ENCODE measurements at places on chromosomes 11 and 22.
A peak's percentile ranks its signal among the peaks of the same experiment; 100 is the strongest.

GRCh38 chr22:36419177-36419911 is 31.6 kb upstream of the MYH9 start:
- DNase-seq = no peak

DNA sequence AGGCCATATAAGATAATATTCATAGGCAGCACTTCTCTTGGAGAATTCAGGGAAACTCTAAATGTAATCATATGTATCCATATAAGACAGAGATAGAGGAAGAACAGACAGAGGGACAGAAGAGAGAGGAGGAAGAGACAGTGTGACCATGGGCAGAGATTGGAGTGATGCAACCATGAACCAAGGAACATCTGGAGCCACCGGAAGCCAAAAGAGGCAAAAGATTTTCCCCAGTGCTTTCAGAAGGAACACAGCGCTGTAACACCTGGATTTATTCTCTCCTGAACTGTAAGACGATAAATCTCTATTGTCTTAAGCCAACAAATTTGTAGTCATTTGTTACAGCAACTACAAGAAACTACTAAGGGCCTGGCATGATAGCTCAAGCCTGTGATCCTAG is 57.7 kb downstream of the GAB2 start:
- no peak for DNase-seq

DNA sequence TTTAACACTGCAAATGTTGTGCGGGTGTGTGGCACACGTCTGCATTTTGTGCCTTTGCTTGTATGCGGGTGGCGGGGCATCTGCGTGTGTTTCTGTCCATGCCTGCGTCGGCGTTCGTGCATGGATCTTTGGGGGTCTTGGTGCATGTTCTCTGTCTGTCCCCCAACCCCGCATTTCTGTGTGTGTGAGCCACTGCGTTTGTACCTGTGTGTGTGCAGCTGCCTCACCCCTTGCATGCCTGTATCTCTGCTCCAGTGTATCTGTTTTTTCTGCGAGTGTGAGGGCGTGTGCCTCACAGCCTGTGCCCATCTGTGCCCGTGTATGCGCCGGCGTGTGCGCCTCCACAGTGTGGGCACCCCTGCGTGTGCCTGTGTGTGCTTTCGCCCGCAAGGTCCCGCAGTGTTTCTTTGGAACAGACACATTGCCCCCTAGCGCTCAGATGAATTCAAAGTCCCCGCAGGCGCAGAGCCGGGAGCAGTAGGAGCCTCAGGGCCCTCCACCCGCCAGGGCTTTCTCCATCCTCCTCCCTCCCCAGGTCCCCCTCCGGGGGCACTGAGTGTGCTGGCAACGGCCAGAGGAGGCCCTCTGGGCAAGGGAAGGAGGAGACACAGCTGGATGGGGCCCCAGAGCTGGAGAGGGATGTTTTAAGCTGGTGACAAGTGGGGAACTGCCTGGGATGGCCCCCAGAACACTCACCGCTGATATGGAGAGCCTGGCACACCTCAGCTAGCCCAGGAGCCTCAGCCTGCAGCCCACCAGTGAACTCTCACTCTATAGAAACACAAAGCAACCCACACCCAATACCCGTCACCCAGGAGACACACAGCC is 3.1 kb upstream of the MN1 start:
- peak; percentile 15 for DNase-seq

DNA sequence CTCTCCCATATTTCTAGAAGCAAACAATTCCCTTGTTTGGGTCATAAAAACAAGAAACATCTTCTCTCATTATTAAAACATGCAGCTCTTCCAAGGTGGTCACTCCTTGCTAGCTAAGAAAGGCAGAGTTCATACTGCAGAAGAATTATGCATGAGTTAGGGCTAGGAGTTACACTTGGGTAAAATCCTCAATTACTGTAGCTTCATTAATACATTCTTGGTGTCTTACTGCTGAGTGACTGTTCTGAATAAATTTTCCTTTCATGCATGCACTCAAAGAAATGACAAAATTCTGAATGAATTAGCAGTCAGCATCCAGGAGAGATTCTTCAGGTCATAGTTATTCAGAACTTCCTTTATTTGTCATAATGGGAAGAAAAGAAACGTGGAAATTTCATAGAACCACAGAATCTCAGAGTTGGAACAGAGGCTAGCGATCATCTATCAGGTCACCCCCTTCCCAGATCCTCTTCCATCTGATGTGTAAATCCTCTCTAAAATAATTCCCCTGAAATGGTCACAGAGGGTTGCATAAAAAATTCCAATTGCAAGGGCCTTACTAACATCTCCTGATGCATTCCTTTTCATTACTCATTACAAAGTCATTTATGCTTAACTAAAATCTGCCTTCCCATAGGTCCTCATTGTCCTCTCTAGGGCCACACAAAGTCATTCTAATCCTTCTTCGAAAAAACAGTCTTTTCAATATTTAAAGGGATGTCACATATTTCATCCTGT is 771.5 kb downstream of the DLG2 start:
- DNase-seq = no peak

DNA sequence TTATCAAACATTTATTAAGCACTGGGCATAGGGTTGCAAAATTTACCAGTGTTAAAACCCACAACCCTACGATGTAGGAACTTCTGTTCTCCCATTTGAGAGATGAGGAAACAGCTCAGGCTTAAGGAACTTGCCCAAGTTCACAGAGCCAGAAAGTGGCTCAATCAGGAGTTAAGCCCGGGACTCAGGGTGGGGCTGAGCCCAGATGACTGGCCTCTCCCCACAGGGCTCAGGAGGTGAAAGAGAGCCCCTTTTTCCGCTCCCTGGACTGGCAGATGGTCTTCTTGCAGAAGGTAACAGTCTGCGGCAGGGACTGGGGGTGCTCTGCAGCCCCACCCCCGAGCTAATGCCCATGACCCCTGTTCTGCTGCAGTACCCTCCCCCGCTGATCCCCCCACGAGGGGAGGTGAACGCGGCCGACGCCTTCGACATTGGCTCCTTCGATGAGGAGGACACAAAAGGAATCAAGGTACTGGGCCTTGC is 5.6 kb upstream of the ANKRD13D start:
- no peak for DNase-seq

DNA sequence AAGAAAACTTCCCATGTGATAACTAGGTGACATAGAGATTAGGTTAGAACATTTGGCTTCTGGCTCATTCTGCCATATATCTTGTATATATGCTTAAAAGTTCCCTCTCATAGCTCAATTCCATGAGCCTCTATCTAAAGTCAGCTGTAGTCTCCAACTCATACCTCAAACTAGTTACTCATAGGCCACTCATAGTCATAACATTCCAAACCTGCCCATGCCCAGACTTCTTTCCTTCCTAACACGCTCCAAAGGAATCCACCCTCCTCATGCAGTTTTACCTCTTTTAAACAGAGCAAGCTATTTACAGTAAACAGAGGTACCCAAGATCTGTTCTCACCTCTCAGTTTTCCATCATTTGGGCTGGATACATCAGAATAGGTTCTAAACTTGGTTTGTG is 39.4 kb downstream of the GLYATL2 start:
- no peak for DNase-seq

GRCh38 chr11:85088286-85088685 is 538.9 kb downstream of the DLG2 start:
- DNase-seq = no peak

DNA sequence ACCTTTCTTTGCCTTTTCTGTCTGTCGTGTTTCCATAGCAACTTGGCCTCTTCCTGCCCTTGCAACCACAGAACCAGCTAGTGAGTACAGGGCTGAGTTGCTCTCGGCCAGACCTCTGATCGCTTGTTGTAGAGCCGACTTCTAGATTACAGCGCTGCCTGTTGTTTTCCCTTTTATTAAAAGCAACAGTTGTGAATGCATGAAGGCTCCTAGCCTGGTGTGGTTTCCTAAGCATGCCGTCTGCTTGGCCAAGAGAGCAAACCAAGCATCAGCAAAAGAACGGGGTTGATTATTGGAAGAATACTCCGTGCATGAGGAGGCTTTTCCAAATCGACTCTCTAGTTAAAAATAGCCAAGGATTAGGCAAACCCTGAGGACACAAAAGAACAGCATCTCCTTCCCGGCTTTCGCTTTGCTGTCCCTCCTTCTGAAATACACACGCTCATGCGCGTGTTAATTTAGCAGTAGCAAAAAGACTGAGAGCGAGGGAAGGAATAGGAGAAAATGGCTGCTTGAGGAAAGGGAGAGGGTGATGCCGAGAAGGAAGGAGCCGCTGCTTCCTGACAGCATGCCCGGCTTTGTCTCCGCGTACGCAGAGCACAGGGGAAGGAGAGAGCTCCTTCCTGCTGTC is 71.5 kb upstream of the TTC12 start:
- peak; percentile 1 for DNase-seq

DNA sequence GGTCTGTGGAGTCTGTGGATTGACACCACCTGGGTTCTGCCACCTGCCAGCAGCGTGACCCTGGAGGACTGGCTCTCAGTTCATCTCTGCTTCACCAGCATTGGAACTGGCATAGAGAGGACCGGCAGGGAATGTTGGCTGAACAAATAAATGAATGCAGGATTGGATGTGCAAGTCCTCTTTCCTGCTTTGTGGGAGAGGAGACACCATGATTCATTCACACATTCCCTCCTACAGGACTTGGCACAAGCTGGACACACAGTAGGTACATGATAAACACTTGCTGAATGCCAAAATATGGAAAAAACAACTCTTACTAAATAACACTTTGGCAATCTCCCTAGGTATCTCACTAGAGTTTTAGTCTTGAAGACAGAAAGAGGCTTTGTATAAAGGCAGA is 116.6 kb upstream of the NARS2 start:
- no peak for DNase-seq

- no peak for DNase-seq
Observed at GRCh38 chr11:83523676-83524075, 237.5 kb upstream of the CCDC90B start.

DNA sequence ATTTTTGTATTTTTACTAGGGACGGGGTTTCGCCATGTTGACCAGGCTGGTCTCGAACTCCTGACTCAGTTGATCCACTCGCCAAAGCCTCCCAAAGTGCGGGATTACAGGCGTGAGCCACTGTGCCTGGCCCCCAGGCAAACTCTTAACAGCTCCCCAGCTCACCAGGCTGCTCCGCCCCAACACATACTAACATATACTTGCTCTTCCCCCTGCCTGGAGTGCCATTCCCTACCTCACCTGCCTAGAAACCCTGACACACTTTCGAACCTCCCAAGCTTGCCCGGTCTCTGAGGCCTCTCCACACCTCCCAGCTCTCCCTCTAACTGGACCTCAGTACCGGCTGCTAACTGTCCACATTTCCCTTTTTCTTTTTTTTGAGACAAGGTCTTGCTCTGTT is 8.5 kb downstream of the MAP4K2 start:
- no peak for DNase-seq

All from stimulated activated naive CD4-positive, alpha-beta T cell treated with Interleukin-2 at 50 U/mL for 16 hours (primary cell).